ENCODE measurements at places on chromosomes 13 and 19.

DNA sequence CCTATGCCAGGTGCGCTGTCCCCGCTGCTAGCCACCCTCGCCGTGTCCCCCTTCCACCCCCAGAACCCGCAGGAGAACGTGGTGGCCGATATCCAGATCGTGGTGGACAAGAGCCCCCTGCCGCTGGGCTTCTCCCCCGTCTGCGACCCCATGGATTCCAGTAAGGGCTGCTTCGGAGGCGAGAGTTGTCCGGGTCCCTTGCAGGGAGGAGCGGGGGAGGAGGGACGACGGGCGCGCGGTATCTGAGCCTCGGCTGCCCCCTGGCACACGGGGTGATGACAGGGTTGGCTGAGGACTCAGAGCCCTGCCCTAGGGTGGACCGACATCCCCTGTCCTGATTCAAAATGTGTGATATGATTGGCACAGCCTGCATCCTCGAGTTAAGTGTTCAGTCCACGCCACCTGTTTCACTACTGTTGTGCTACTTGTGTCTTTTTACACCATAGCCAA lies 653 bp downstream of the MVB12A start:
- DNase-seq: peak; percentile 82

GRCh38 chr13:73390100-73390499 lies 331.3 kb downstream of the KLF5 start:
- no peak for DNase-seq

DNA sequence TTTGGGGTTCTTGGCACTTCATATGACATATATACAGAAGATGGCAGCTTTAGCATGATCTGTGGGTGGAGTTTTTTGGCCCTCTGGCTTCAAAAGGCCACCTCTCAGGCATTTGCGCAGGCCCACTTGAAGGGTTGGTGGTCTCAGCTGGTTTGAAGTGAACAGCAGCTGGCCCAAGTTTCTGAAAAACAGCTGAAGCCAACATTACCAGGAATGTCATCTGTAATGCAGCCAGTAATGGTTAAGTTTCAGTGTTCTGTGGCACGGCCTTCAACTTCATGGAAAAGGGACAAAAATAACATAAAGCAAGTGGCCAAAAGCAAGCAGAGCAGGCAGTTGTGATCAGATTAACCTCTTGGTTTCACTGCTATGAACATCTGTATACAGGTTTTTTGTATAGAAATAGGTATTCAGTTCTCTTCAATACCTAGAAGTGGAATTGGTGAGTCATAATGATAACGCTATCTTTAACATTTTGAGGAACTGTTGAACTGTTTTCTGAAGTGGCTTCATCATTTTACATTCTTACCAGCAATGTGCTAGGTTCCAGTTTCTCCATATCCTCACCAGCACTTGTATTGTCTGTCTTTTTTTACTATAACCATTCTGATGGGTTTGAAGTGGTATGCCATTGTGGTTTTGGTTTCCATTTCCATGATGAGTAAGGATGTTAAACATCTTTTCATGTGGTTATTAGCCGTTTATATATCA lies 245.4 kb downstream of the SHISA2 start:
- DNase-seq: no peak

DNA sequence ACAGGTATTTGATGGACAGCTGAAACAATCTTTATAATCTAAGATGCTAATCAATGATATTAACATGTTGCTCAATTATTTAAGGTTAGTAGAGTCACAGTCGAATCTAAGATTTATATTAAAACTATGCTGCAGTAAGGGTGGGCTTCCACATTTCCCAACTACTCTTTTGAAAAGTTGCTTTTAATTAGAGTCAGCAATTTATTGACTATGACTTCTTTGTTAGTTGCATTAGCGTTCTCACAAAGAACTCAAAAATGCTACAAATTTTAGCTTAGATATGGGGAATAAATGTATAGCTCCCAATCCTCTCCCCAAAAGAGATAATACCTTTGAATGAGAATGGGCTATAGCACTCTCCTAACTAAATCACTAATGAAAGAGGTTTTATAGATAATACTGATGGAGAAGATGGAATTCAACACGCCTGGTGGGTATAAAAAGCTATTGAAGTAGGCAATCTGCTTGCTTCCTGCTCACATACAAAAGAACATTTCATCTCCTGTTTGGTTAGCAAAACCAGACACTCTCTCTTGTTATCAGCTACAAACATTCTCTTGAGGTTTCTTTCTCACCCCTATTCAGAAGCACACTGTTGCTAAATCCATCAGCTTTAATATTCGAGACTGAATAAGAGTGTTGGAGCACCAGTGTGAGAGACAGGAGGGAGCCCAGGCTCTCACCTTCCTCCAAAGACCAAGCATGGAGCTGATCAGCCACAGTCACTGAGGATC lies 2.4 kb upstream of the FLT1 start:
- DNase-seq: no peak

DNA sequence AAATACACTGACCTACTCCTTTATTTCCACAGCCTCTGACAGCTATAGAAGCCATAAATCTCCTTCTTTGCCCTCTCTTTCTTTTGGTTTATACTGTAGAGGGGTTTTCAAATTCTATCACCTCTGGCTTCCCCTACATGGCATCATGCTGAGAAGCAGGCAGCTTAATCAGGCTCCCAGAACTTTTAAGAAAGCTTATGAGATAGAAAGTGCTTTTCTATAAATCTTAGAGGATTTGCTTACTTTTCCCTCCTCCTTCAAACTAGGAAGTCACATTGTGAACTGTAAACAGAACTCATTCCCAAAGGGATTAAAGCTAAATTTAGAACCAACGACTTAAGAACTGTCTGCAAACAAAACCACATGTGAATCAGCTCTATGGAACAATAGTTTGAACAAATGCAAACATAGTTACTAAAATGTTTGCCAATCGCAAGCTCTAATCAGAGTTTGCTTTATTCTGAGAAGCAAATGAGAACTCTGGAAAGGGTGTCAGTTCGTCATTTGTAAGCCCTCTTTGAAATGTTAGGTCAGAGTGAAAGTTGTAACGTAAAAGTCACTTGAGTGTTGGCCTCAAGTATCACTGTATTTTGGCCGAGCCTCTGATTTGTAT lies 344.1 kb downstream of the RFC3 start:
- no peak for DNase-seq

- no peak for DNase-seq
Observed at GRCh38 chr13:71278512-71278911, 588.5 kb downstream of the DACH1 start.

DNA sequence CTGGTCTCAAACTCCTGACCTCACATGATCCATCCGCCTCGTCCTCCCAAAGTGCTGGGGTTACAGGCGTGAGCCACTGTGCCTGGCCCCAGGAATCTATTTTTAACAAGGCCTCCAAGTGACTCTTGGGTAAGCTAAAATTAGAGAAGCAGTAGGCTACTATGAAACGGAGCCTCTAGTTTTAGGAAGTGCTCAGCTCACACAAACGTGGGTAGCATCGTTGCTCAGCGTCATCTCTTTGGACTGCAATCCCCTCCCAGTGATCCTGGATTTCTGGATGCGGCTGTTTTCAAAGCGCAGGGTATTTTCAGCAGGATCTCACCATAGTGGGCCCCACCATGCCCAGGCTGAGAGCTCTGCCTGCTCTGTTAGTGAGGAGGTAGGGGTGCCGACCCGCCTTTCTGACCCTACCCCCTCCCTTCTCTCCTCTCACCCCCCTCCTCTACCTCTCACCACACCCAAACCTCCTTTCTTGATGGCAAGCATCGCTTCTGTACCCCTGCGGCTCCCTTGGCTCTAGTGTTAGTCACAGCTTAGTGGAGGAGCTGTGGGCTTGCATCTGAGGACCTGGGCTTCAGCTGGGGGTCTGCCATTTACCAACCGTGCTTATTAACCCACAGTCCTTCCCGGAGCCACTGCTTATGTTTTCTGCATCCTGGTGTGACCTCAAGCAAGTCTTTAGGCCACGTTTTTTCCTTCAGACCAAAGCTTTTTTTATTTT lies 34.2 kb downstream of the GJA3 start:
- DNase-seq: peak; percentile 24

- no peak for DNase-seq
Observed at GRCh38 chr19:42589792-42590191, 4.9 kb downstream of the CEACAM8 start.

- no peak for DNase-seq
Observed at GRCh38 chr19:3114018-3114726, 20.0 kb downstream of the GNA11 start.

- DNase-seq: no peak
Observed at GRCh38 chr19:15368051-15368632, 11.4 kb downstream of the AKAP8 start.

- DNase-seq: no peak
Observed at GRCh38 chr19:17570791-17571190, 15.3 kb downstream of the COLGALT1 start.

DNA sequence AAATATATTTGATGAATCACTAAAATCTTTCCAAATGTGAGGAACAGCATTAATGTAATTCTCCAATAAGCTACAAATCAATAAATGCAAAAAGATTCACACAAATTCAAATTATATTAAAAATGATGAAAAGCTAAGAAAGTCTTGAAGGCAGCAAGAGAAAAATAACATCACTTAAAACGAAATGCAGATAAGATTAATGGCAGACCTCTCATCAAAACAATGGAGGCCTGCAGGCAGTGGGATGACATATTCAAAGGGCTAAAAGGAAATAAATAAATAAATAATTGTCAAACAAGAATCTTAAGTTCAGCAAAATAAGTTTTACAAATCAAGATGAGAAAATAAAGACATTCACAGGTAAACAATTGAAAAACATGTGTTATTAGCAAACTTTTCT lies 952.1 kb downstream of the SLITRK6 start:
- no peak for DNase-seq

GRCh38 chr13:113122550-113123225 lies at the start of gene F10:
Gene F10, plus strand, starts transcription at chr13:113122799. Its CDS starts 57 bp downstream, at chr13:113122856.
- no peak for DNase-seq

GRCh38 chr19:52115526-52116053 lies 20.0 kb upstream of the ZNF841 start:
- no peak for DNase-seq

- no peak for DNase-seq
Observed at GRCh38 chr13:31073859-31074718, 87.6 kb downstream of the HSPH1 start.

DNA sequence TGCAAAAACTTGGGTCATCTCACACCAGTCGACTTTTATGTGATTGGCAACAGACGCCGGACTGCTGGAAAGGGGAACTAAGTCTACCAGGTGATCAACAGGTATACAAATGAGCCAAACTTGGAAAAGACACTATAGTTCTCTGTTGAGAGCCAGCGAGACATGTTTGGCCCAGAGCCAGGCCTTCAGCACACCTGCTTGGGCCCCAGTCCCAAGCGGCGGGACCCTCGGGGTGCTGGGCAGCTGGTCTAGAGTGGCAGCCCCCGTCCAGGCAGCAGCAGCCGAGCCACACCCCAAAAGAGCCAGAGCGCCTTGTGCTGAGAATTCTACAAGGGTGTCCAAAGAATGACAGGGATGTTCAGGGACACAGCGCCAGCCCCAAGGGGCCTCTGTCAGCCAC lies 28.0 kb downstream of the NAXD start:
- DNase-seq: no peak

GRCh38 chr13:74367193-74367592 lies 233.0 kb upstream of the KLF12 start:
- DNase-seq: no peak

DNA sequence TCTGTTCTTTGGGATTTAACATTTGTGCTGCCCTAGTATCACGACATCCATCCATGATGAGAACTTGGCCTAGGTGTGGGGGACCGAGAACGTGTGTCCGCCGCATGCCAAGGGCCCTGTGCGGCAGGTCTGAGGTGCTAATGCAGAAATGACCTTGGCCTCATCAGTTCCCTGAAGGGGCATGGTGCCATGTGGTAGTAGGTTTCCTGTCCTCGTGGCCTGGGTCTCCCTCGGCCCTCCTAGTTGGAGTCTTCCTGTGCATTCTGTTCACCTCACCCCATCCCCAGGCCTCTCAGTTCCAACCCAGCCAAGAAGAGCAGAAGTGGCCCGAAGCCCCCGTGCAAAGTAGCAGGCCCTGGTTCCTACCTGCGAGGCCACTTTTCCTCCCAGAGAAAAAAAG lies 59.8 kb downstream of the GGACT start:
- no peak for DNase-seq
